ENCODE measurements at places on chromosomes 12 and 14.

- DNase-seq = no peak
These were observed 1.7 kb upstream of the CHPT1 start for GRCh38 chr12:101695706-101696105.

DNA sequence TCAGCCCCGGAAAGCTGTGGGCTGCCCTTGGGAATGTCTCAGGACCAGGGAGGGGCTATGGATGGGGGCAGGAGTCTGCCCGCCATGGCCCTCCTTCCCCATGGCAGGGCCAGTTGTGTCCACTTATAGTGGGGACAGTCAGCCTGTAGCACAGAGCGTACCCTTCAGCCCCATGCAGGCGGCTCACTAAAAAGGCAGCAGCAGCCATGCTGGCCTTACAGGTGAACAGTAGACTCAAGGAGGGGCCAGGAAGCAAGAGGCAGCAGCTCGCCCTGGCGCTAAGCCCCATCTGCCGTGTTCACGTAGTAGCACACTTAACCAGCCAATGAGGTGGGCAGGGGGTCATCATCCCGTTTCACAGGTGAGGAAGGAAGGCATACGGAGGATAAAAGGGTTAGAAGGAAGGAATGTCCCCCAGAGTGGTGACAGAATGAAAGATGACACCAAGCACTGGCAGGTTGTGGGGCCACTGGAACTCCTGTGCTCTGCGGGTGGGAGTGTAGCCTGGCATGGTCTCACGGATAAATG lies 52.7 kb downstream of the FAM222A start:
- DNase-seq = no peak

DNA sequence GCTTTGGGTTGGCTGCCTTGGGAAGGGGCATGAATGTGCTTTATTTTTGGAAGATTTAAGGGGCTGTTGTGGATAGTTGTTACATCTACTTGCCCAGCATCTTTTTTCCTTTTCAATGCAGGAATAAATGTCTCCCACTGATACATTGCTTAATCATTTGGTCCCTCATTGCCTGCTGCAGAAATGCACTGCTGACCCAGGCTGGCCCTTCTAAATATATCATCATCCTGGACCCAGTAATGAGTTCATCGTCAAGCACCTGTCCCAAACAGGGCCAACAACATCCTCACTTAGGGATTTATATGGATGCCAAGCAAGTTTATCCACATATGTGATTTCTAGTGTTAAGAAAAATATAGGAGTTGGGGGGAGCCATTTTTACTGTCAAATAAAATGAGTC lies 67.2 kb downstream of the ASCL1 start:
- DNase-seq = no peak

DNA sequence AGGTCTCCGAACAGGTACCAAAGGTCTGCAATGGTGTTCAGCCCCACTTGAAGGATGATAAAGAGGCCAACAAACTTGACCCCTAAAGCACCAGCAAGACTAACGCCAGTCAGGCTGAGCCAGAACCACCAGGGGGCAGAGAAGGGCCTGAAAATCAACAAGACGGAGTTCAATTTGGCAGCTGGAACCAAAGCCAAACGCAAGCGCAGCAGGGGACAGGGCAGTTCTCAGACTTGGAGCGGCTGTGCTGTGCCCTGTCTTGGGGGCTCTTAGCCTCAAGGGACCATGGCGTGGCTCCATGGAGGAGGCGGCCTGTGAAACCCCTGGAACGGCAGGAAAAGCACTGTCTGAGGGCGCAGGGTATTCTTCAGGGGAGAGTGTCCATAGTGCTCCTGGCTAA lies 19.6 kb downstream of the POMT2 start:
- DNase-seq = peak; percentile 81

DNA sequence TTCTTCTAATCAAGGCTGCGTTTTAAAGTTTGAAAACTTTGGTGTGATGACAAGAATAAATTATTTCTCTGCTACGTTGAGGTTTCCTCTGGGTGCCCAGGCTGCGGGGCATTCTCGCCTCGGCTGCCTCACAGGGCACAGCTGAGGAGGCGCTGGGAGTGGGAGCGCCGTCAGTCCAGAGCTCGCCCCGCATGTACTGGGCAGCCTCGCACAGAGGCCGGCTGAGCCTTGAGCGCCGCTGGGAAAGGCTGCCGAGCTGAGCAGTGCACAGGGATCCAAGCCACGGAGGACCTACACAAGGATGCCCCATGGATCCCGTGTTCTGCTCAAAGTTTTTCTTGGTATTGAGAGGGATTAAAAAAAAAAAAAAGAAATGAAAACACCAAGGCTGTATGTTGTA lies 11.6 kb downstream of the RFX4 start:
- no peak for DNase-seq

DNA sequence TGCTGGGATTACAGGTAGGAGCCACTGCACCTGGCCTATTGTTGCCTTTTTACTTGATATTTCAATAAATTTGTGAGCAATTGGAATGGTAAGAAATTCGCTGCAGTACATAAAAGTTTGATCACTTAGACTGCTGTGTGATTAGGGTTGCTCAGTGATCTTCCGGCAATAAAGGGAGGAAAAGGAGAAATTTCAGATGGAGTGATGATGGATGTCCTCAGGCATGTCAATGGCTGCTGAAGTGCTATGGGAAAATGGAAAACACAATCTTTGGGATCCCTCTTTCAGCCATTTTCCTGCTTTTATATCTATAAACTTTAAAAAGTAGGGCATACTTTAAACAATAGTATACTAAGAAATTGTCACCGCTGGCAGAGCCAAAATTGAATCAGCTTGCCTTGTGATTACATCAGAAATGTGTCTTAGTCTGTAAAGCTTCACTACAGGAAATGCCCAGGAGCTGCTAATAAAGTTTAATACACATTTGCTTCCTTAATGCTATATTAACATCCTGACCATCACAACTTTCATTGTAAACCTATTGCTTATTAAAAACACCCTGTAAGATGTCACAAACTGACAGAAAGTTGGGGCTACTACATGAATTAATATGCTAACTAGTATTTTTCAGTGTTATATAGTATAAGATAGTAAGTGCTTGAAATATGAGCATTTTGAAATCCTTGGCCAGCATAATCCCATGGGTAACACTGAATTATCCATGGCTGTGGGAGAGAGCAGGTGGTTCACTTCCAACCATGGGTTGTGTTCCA lies 13.7 kb upstream of the FBXL14 start:
- DNase-seq = peak; percentile 59

DNA sequence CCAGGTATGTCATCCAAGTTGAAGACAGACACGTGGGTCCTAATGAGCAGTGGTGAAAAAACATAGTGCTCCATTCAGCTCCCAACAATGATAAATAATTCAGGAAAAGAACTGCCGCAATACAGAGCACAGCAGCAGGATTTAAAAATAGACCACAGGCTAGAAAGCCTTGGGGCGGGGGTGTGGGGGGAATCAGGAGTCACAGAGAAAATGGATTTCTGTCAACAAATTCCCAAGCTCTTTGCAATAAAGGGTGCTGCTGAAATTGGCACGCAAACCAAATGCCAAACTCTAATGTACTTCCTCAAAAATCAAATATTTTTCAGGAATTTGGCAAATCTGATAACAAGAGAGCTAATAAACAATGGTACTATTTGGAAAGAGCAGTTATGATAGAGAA lies 58.6 kb downstream of the R3HDM2 start:
- no peak for DNase-seq

DNA sequence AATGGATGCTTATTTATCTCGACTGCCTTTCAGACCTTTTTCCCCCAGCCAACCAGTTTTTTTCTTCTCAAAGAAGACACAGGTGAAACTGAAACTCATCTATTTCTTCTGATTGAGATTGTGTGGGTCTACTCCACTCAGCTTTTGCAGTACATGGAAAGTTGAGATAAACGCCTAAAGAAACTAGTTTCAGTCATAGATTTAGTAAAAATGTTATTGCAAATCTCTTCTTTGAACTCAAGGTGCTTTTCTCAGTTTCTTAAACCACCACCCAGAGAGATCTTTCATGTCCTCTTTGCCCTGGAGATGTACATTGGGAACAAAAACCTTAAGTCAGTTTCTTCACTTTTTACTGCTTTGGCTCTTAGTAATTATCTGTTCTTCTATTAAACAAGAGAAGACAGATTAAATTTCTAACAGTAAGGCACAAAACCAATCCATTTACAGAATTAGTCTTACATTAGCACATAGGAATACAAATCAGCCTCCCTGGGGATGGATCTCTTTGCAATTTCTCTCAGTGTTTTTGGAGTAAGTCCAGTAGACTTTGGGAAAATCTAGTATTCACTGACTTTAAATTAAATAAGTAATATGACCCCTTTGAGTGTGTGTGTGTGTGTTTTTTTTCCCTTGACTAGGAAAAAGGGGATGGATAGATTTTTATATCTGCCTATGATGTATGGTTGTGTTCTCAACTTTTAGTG lies 11.6 kb downstream of the FBXW8 start:
- no peak for DNase-seq

DNA sequence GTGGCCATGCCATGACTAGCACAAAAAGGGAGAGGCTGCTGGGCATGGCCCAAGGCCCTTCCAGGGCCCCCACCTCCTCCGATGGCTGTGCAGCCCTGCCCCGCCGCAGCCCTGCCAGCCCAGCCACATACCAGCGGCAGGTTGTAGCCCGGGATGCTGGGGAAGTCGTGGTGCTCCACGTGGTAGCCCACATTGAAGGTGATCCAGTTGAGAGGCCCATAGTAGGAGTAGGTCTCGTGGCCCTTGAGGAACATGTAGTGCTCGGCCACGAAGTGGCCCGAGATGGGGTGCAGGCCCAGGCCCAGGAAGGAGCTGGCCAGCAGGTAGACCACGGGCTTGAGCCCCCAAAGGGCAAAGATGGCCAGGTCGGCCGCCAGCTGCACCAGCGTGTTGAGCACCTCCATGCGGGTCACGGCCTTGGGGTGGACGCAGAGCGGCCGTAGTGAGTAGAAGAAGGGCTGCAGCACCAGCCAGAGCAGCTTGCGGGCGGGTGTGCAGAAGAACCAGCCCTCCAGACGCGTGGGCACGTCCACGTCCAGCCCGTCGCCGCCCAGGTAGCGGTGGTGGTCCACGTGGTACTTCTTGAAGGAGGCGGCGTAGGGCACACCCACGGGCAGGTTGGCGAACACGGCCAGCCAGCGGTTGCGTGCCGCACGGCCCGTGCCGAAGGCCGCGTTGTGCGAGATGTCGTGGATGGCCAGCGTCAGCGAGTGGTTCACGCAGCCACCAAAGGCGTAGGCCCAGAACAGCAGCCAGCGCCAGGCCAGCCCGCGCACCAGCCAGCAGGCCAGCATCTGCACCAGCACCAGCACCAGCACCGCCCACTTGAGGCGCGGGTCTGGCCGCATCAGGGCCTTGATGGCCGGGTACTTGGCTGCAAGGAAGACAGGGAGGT lies 10.4 kb downstream of the DEGS2 start:
- no peak for DNase-seq

GRCh38 chr12:76927170-76927784 lies 48.5 kb upstream of the CSRP2 start:
- peak; percentile 46 for DNase-seq

GRCh38 chr12:50625029-50625925 lies 120.5 kb downstream of the DIP2B start:
- DNase-seq = no peak

DNA sequence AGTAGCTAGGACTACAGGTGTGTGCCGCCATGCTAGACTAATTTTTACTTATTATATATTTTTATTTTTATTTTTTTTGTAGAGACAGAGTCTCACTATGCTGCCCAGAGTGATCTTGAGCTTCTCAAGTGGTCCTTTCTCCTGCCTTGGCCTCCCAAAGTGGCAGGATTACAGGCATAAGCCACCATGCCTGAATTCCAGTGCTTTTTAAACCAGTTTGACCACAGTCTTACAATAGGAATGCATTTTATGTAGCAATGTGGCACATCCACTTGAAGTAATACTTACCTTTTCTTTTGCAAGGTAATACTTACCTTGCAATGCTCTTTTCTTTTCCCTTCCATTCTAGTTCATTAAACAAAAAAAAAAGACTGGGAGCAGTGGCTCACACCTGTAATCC lies 38.0 kb upstream of the CPM start:
- DNase-seq = no peak

GRCh38 chr12:22047494-22047893 lies 1.5 kb downstream of the CMAS start:
- DNase-seq = no peak

GRCh38 chr14:31945701-31946100 lies 131.4 kb upstream of the ARHGAP5 start:
- DNase-seq = no peak

- DNase-seq = no peak
These were observed 53.4 kb upstream of the PWP1 start for GRCh38 chr12:107632246-107632645.

GRCh38 chr12:4591180-4591687 lies 29.2 kb downstream of the DYRK4 start:
- DNase-seq = no peak

DNA sequence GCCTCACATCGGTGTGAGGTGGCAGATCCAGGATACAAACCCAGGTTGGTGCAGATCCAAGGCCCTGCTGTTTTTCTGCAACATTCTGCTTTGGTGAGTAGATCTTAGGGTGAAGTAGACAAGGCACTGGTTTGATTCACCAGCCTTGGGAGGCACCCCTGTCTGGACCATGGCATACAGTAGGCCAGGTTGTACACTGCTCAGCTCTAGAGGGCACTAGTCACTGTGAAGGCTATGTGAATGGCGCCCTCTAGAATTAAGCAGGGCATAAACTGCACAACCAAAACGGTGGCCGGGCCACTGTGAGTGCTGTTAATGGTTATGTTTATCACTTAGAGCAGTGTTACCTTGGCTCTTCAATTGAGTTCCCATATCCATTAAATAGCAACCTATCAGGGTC lies 280.6 kb upstream of the PWP1 start:
- DNase-seq = peak; percentile 32

GRCh38 chr12:32332446-32332845 lies 66.9 kb upstream of the FGD4 start:
- DNase-seq = no peak

- no peak for DNase-seq
These were observed 231.2 kb upstream of the DCN start for GRCh38 chr12:91413581-91414546.

DNA sequence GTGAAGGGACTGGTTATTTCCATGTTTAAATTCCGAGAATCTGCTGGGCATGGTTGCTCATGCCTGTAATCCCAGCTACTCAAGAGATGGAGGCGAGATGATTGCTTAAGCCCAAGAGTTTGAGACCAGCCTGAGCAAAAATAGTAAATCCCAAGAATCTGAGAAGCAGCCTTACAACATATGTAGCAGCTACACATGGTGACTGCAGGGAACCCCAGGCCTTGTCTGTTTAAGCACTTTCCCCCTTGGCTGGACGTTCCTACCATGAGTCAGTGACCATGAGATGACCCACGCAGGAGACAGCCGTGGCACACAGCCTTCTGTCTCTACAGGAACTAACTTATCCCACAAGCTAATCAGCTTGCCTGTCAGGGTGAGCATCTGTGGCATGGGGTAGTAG lies 5.5 kb upstream of the SLC24A4 start:
- peak; percentile 55 for DNase-seq

DNA sequence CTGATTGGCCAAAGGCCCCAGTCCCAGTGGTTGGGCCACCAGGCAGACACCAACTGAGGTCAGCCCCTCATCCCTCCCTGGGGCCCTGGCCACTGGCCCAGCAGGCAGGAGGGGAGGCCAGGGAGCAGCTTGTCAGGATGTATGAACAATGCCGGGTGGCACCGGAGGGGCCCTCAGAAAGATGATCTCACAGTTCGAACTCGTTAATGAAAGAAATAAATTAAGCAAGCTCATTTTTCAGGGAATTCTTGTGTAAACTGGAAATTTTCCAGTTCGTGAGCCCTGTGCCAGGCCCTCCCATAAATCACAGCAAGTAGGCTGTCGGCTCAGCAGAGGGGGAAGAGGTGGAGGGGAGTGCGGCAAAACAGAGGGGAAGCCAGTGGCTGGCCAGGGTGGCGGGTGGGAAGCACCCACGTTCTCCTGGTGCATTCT lies 177.0 kb upstream of the VASH1 start:
- DNase-seq = no peak

All from suppressor macrophage (primary cell).